PC-3 (cell line): ENCODE measurements at places on chromosomes 11 and 22. TPM values are rescaled to one million over a fixed set of nuclear protein-coding genes. Genes with fewer than 3 reads are reported as not detected.

GRCh38 chr11:47186076-47186699 is at the start of gene PACSIN3:
Gene PACSIN3, minus strand, starts transcription at chr11:47186434. Its CDS starts 3,707 bp downstream, at chr11:47182727.
- H3K27ac ChIP-seq = peak within 1 kb of the TSS; percentile 81
- no peaks in the 10 kb centered on the region for H3K27me3 ChIP-seq

DNA sequence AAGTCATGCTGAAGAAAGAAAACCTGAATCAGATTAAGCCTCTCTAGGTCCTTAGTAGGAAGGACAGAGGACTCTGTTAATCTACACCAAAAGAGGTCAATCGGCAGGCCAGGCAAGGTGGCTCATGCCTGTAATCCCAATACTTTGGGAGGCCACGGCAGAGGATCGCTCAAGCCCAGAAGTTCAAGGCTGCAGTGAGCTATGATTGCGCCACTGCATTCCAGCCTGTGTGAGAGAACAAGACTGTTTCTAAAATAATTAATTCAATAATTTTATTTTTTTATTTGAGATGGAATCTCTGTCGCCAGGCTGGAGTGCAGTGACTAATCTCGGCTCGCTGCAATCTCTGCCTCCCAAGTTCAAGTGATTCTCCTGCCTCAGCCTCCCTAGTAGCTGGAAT is 4.5 kb downstream of the XRCC6 start:
- H3K27ac ChIP-seq = no peak overlapping the region
- H3K36me3 ChIP-seq = peaks cover 28% of the 10 kb centered on the region
- H3K4me1 ChIP-seq = peaks cover 5% of the 10 kb centered on the region; the same call in 1 of the 2 replicates

- no peaks in the 10 kb centered on the region for H3K27me3 ChIP-seq
- DNase-seq = no peak
- no peak overlapping the region for H3K27ac ChIP-seq
- H3K36me3 ChIP-seq = no peaks in the 10 kb centered on the region
These were observed 136.9 kb upstream of the ZC3H12C start for GRCh38 chr11:109956124-109956793.

DNA sequence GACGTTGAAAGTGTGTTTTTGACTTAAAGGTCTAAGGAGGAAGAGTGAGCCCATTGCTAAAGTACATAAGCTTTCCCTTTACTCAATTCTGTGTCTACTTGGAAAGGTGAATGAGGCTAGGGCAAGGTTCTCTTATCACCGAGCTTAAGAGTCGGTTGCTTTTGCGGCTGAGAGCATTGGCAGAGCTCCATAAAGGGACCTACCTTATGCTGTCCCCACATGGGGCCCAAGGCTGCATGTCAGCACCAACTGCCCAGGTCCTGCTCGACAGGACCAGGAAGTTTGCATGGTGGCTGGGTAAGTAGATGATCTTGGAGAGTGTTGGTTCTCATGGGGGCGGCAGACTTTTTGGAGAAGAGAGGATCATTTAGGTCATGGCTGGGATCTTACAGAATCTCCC is 91.2 kb downstream of the ZBTB16 start:
- no peak overlapping the region for H3K4me3 ChIP-seq
- DNase-seq = no peak
- peaks cover 90% of the 10 kb centered on the region for H3K27me3 ChIP-seq

DNA sequence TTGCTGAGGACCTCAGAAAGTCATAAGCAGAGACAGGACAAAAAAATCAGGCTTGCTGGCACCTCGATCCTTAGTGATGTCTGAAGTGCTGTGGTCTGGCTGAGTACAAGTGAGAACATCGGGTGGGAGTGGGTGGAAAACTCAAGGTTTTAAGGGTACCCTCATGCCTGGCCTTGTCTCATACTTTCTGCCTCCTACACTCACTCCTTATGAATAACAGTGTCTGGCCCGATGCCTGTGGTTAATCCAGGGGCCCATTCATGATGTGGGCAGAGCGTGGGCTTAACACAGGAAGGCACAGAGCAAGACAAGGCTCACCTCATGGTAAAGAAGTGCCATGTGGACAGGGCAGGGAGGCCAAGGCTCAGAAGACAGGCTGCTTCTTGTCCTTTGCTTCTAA is 11.0 kb upstream of the UCP3 start:
- H3K27ac ChIP-seq = no peak overlapping the region
- peaks cover 7% of the 10 kb centered on the region; the same call in 1 of the 2 replicates for H3K36me3 ChIP-seq
- no peak for DNase-seq

- DNase-seq = no peak
- no peak overlapping the region for H3K27ac ChIP-seq
- peaks cover 2% of the 10 kb centered on the region; the same call in 1 of the 2 replicates for H3K4me1 ChIP-seq
- H3K4me3 ChIP-seq = no peak overlapping the region
- H3K36me3 ChIP-seq = no peaks in the 10 kb centered on the region
- peaks cover 31% of the 10 kb centered on the region for H3K27me3 ChIP-seq
These were observed 5.2 kb downstream of the ROBO3 start for GRCh38 chr11:124870430-124870829.

DNA sequence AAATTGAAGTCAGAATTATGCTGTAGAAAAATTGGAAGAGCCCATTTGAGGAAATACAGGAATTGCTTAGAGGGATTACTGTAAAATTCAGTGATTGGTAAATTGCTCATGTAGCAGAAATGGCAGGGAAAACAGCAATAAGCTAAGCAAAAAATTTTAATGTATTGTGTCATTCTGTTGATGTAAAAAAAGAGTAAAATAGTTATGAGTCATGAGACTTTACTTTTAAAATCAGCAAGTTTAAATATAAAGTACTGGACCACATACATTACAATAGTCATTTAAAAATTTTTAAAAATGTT is 10.4 kb downstream of the PDHX start:
- no peak overlapping the region for H3K4me3 ChIP-seq
- H3K27ac ChIP-seq = no peak overlapping the region
- no peaks in the 10 kb centered on the region for H3K27me3 ChIP-seq
- peaks cover 12% of the 10 kb centered on the region for H3K4me1 ChIP-seq
- no peaks in the 10 kb centered on the region for H3K36me3 ChIP-seq

GRCh38 chr11:4443232-4443891 is 5.7 kb upstream of the OR52K2 start:
- H3K27me3 ChIP-seq = peaks cover 24% of the 10 kb centered on the region
- DNase-seq = no peak
- no peaks in the 10 kb centered on the region for H3K4me1 ChIP-seq
- H3K4me3 ChIP-seq = no peak overlapping the region
- H3K36me3 ChIP-seq = no peaks in the 10 kb centered on the region
- no peak overlapping the region for H3K27ac ChIP-seq

Gene ESRRA
- total RNA-seq = 111 and 114 TPM in 2 replicates

GRCh38 chr22:38251341-38251692 is 21.5 kb downstream of the TMEM184B start:
- H3K4me1 ChIP-seq = no peaks in the 10 kb centered on the region
- H3K36me3 ChIP-seq = no peaks in the 10 kb centered on the region

DNA sequence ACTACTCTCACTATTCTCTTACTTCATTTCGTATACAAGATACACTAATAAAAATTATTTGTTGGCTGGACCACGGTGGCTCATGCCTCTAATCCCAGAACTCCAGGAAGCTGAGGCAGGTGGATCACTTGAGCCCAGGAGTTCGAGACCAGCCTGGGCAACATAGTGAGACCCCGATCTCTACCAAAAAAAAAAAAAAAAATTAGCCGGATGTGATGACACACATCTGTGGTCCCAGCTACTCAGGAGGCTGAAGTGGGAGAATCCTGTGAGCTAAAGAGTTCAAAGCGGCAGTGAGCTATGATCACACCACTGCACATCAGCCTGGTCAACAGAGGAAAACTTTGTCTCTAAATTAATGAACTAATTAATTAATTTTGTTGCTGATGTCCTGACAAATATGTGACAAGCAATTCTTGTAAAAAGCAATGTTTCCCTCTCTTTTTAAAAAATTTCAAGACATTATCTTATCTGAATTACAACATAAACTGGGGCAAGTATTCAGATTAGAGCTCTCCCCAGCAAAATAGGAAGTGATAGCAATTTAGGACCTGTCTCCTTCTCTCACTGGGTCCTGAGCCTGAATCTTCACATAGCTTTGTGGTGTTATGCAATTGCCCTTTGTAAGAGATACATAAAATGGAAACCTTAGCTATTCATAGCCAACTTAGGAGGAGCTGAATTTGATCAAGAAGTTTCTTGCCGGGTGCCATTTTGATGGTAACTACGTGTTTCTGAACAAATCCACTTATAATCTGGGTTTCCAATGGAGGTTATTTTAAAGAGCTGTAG is 17.6 kb upstream of the TMA7B start:
- H3K4me3 ChIP-seq = no peak overlapping the region
- H3K27me3 ChIP-seq = peaks cover 10% of the 10 kb centered on the region
- H3K4me1 ChIP-seq = no peaks in the 10 kb centered on the region
- no peak overlapping the region for H3K27ac ChIP-seq

DNA sequence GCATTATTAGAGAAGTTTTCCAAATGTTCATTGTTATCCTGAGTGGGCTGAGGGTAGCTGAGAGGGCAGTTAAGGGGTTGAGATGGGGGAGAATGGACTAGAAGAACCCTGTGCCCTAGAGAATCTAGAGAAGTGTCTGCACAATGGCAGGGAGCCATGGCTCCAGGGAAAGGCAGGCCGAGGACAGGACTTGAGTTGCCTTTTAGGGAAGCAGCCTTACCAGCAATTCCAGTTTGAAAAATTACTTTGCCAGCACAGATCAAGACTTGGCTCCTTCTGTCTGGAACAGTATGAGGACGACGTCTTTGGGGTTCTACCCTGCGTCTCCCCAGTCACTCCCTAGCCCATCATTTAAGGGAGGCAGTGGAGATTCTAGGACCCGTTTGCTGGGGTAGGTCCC is 25.7 kb upstream of the MICAL3 start:
- no peak overlapping the region for H3K4me3 ChIP-seq
- no peak for DNase-seq
- H3K36me3 ChIP-seq = no peaks in the 10 kb centered on the region
- H3K27ac ChIP-seq = no peak overlapping the region
- H3K4me1 ChIP-seq = no peaks in the 10 kb centered on the region

Gene HEPHL1
- total RNA-seq = 3.3 and 4.4 TPM in 2 replicates

Gene ZNF215
- total RNA-seq = 4.5 and 5.4 TPM in 2 replicates

- H3K4me3 ChIP-seq = no peak overlapping the region
- H3K36me3 ChIP-seq = no peaks in the 10 kb centered on the region
- peaks cover 30% of the 10 kb centered on the region for H3K27me3 ChIP-seq
- H3K4me1 ChIP-seq = no peaks in the 10 kb centered on the region
- H3K27ac ChIP-seq = no peak overlapping the region
- DNase-seq = no peak
These were observed 146.5 kb downstream of the CACNA1I start for GRCh38 chr22:39717099-39717498.
